Mesenteric fat pad (tissue), 1 donor: ENCODE measurements at places on chromosomes 16 and 17.

GRCh38 chr17:31623990-31624389, 232.5 kb downstream of the RAB11FIP4 start:
- no peak for DNase-seq

- DNase-seq = no peak
Observed at GRCh38 chr17:44109312-44109630, 14.2 kb downstream of the HDAC5 start.

- no peak for DNase-seq
Observed at GRCh38 chr17:12523244-12523643, 142.4 kb upstream of the MYOCD start.

- DNase-seq = no peak
Observed at GRCh38 chr17:74361230-74362068, at the start of gene BTBD17. Gene BTBD17, minus strand, starts transcription at chr17:74361868. Its CDS starts 49 bp downstream, at chr17:74361819.

- DNase-seq = no peak
Observed at GRCh38 chr16:35186045-35186759, 1726.8 kb downstream of the TP53TG3F start.

DNA sequence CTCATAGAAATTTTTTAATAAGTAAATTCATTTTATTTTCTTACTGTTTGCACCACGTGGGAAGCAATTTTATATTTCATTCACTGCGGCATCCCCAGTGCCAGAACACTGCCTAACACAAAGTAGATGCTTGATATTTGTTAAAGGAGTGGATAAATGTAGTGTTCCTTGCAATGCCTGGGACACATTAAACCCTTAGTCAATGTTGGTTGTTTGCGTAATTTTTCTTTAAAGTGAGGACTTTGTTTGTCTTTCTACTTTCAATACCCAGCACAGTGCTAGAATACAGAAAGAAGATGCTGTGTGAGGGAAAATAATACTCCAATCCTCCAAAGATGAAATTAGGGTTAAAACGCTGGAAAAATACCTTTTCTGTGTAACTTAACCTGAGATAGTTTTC, 299.3 kb downstream of the MAP2K6 start:
- DNase-seq = no peak

- DNase-seq = no peak
Observed at GRCh38 chr17:48543107-48543853, 1.6 kb downstream of the HOXB2 start.

GRCh38 chr17:76276461-76277299, 11.5 kb downstream of the UBALD2 start:
- no peak for DNase-seq

DNA sequence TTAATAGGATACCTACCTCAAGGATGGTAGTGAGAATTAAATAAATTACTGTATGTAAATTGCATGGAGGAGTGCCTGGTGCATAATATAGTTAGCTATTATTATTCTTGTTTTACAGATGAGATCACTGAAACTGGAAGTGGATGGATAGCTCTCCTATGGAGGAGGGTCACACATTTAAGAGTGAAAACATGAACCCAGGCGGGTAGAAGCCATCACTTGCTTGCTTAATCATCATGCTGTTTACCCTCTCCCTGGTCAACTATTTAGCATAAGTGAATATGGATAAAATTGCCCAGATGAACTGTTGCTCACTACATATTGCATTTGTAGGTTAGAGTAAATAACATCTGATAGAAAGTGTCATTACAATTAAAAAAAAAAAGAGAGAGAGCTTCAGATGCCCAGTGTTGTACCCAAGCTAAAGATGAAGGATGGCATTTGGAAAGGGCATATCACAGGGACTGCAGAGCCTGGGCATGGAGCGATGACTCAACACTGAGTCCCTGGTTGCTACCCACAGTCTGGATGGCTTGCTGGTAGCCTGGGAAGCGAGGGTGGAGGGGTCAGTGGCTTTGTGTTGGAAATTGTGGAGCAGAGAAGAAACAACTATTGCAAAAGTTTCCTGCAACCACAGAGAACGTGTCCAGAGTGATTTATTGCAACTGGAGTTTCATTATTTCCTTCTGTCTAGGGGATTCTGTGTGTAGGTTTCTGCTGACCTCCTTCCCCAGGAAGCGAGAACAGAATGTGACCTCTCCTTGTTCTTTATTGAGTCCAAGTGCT, 414.4 kb downstream of the SHISA9 start:
- no peak for DNase-seq

DNA sequence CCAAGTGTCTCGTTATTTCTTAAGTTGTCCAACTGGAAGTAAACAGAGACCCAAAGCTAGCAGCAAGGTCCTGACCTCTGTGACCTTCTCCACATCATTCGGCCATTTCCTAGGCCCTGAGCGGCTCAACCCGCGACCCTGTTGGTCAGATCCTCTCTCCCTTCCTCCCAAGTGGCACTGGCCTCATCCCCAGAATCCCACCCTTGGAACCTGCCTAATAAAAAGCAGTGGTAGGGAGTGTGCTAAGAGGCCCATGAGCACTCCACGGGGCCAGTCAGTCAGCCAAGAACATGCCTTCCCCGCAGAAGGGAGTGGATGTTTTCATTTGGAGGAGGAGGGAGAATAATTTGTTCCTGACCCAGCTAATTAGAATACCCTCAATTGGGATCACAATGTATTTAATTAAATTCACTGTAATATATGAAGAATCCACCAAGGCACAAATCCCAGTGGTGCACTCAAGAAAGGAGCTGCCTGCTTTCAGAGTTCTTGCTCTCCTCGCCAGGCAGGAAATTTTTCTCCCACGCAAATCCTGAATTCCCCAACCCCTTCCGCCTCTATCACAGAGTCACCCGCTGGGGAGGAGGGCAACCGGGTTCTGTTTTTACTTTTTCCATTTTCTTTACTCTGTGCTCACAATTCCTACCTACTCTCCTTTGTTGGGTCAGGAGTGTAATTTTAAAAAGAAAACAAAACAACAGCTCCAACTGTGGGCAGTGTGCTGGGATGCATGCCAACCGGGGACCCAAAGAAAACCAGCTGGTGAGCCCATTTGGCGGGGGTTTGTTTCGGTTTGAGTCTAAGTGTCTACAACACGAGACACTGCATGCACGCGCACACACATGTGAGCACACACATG, 153.4 kb downstream of the ZFHX3 start:
- DNase-seq = no peak

DNA sequence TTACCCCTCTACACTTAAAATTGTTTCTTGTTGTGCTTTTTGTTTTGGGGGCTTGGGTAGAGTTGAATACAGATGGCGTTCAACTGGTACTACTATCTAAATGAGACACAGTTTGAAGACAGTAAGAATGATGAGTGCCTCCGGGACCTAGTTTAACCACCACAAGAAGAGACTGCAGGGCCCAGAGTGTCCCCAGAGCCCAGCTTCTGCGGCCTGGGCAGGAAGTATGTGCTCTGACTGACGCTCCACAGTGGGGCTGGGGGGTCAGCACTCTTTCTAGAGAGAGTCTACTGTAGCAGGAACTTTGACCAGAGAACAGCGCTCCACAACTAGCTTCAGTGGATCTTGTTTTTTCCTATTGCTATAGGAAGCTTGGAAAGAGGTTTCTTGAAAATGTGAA, 174.0 kb downstream of the VPS53 start:
- no peak for DNase-seq

DNA sequence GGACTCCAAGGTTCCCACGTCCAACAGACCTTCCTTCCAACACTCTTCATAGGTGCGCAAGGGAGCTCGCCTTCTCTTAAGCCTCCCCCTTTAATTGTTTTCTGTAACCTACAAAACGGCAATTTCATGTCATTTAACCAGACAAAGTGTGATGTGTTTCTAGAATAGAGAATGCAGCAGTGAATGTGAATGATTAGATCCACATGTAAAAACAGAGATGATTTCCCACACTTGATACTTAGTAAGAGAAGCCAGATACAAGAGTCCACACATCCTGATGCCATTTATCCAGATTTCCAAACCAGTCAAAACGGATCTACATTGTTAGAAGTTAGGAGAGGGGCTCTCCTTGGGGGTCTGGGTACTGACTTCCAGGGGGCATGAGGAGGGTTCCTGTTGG, 89.3 kb downstream of the IRF8 start:
- no peak for DNase-seq

- DNase-seq = peak; percentile 82
Observed at GRCh38 chr17:16952401-16952800, 19.5 kb downstream of the TNFRSF13B start.

- DNase-seq = no peak
Observed at GRCh38 chr17:83161298-83162034, 82.1 kb downstream of the METRNL start.

DNA sequence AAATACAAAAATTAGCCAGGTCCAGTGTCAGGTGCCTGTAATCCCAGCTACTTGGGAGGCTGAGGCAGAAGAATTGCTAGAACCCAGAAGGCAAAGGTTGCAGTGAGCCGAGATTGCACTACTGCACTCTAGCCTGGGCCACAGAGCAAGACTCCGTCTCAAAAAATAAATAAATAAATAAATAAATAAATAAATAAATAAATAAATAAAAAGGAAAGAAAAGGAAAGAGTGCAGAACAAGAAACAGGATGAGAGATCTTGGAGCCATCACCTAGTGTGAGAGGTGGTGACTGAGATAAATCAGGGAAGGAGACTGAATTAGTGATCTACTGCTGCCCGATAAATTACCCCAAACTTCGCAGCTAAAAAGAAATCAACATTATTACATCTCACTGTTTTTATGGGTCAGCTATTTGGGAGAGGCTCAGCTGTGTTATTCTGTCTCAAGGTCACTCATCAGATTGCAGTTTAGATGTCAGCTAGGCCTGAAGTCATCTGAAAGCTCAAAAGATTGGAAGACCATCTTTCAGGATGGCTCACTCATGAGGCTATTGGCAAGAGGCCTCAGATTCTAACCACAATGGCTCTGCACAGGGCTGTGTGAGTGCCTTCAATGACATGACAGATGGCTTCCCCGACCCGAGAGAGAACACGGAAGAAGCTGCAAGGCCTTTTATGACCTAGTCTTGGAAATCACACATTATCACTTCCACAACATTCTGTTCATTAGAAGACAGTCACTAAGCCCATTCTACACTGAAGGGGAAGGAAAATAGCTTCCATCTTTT, 66.4 kb downstream of the CMC2 start:
- DNase-seq = no peak
